ENCODE measurements at places on chromosomes 12 and 14.
A peak's percentile ranks its signal among the peaks of the same experiment; 100 is the strongest.

- DNase-seq, result no peak
Observed at GRCh38 chr12:65205886-65206285, 36.5 kb downstream of the LEMD3 start.

GRCh38 chr14:29955087-29955486 lies 27.4 kb upstream of the PRKD1 start:
- DNase-seq, result no peak

GRCh38 chr12:57888409-57889157 lies 42.1 kb upstream of the CTDSP2 start:
- peak; percentile 35 for DNase-seq

DNA sequence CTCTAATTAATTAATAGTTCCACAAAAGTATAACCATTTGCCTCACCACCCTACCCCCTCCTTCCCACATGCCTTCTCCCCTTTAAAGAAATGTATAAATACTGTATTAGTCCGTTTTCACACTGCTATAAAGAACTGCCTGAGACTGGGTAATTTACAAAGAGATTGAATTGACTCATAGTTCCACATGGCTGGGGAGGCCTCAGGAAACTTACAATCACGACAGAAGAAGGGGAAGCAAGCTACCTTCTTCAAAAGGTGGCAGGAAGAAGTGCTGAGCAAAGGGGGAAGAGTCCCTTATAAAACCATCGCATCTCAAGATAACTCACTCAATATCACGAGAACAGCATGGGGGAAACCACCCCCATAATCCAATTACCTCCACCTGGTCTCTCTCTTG lies 8.2 kb upstream of the RESF1 start:
- DNase-seq, result no peak

DNA sequence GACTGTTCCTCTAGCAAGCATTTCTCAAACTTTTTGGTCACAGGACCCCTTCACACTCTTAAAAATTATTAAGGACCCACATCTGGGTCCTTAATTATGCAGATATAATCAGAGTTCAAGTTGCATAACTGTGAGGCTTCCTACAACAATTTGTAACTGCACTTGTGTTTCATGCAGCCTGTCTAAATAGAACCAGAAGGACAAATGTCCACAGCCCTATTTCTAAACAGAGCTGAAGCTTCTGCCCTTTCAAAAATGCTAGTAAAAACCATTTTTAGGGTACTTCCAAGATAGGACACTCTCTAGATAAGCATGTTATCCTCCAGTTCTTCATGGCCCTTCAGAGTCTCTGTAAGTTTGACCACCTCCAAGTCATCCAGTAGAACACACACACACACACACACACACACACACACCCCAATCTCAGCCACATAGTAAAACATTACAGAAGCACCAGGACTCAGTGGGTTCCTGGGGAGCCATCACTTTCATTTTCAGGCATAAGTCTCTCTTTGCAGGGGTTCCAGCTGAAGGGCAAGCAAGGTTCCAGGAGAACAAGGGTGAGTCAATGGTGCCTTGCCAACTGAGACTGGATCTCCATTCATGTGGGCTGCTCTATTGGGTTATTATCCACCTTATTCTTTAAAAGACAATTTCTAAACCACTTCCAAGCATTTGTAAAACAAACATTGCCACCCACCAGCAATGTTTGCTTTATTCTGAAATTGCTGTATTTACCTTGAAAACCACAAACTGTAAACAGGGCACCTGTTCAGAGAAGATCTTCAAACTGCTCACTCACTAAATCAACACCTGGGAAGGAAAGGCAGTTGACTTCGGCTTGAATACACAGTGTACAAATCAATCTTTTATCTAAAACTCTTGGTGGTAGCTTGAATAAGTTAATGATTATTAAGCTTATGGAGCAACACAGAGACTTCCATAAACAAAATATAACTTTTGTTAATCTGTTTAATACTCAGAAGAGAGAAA lies 64.1 kb downstream of the ITPR2 start:
- DNase-seq, result peak; percentile 39

DNA sequence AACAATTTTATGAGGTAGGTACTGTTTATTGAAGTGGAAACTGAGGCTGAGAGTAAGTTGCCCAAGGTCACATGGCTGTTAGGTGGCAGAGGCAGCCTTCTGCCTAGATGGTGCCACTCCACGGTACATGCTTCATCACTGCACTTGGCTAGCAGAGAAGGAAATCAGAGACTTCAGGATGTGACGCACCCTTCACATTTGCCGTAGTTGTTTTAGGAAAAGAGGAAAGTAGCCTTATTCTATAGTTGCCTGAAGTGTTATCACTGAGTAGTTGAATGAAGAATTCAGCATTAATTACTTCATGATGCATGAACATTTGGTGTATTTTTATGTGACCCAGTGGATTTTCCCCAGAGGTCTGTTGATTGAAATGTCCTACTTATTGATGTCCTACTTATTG lies 55.7 kb downstream of the ERC1 start:
- no peak for DNase-seq
